ENCODE measurements at places on chromosomes 5 and 9.

- DNase-seq: no peak
These were observed 29.6 kb downstream of the IL9 start for GRCh38 chr5:135866016-135866415.

- no peak for DNase-seq
These were observed 254.7 kb downstream of the ADAMTSL1 start for GRCh38 chr9:18728642-18729041.

GRCh38 chr9:112550531-112550930 lies 63.9 kb downstream of the KIAA1958 start:
- no peak for DNase-seq

DNA sequence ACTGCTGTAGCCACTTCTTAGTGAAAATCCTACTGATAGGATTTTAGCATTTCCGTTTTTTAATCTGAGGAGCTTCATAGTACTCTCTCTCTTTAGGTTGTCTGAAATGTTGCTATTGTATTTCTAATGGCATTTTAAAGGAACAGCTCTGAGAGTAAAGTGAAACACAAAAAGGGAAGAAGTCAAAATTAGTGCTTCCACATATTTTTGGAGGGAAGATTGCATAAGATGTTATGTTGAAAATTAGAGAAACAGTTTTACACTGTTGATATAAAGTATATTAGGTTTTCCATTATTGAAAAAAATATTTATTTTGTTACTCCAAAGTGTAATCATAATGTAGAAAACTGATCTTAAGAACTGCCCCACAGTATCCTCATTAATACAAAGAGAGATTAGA lies 525.1 kb downstream of the TAF11L14 start:
- DNase-seq: no peak

Measured in activated CD4-positive, CD25-positive, alpha-beta regulatory T cell (primary cell).